Germinal center (tissue), 1 donor: ENCODE measurements at places on chromosomes 4 and X.

DNA sequence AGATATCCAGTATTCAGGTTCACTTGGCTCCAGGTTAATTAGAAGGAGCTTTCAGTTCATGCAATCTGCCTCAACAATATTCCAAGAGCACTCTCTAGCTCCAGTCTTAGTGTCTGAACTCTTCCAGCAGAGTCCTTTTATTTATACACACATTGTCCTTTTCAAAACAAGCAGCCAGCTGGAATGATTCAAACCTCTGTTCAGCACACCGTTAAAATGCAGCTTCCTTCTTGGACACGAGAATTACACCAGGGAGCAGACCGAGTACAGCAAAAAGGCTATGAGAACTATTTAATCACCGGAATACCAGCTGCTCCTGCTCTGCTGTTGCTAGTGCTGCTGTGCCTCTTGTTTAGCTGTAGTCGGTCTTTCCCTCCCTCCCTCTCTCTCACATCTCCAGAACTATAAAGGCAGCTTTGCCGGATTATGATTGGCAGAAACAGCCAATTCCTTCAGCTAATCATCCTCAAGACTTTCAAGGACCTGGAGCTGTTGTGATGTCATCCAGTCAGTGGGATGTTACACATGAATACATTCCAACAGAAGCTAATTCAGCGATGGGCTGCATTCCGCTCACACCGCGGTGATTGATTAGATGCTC, at the start of gene NDST4:
Gene NDST4, minus strand, starts transcription at position 115 of the 601 bp plus-strand sequence. CDS start 36,584 bp downstream, outside the sequence.
- no peak for DNase-seq

GRCh38 chrX:74923942-74924448, 1.3 kb downstream of the NEXMIF start:
- DNase-seq: no peak

- DNase-seq: no peak
Observed at GRCh38 chr4:114728426-114728825, 129.8 kb downstream of the UGT8 start.

- DNase-seq: no peak
Observed at GRCh38 chr4:80585542-80585941, 250.0 kb downstream of the CFAP299 start.

DNA sequence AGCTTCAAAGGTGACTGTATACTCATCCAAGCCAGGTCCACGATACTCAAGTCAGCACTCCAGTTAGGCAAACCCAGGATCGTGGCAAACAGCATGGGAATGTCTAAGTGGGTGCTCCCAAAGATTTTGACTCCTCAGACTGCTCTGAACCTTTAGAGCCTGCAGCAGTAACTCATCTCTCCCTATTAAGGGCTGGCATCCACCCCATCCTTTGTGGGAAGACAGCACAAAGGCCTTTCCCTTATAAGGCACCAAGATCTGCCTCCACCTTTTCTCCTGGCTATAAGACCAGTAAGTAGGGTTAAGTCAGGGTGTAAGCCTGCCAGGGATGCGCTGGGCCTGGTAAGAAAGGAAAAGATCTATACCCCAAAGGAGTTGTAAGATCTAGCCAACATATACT, 23.6 kb upstream of the SLC25A43 start:
- no peak for DNase-seq

GRCh38 chr4:39976945-39977488, 694 bp downstream of the PDS5A start:
- peak; percentile 53 for DNase-seq

- DNase-seq: no peak
Observed at GRCh38 chr4:147056940-147057610, 111.4 kb upstream of the TTC29 start.

DNA sequence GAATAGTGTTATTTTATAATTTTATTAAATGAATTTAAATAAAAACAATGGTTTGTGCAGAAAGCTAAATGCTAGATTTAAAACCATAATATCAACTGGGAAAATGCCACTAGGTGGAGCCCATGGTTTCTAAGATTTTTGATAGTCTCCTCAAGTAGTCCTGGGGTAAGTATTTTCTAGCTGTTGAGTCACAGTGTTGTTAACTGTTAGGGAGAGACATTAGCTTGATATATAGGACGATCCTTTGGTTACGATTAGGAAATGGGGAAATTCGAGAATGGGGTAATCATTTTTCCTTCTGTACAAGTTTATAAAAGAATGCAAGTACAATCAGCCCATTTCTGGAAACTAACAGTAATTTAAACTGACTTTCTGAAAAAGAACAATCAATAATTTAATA, 378.4 kb downstream of the ANKRD50 start:
- DNase-seq: no peak
